AG08395 (cell line): ENCODE measurements at places on chromosomes 4 and X.

DNA sequence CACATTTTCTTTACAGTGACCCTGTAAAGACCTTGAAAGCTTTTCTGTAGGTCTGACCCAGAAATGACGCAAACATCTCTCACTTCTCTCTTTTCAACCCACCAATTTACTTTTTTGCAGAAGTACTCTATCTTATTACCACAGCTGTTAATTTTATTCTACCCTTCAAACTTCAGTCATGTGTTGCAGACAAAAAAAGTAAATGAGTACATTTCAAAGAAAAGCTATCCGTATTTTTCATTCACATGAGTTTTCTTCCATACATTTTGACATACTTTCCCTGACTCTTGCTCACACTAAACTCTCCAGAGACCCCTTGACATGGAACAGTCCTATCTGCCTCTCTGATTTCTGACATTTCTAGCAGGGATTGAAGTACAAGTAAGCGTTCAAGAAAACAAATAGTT, 51.7 kb downstream of the SLC7A11 start:
- no peak for DNase-seq

DNA sequence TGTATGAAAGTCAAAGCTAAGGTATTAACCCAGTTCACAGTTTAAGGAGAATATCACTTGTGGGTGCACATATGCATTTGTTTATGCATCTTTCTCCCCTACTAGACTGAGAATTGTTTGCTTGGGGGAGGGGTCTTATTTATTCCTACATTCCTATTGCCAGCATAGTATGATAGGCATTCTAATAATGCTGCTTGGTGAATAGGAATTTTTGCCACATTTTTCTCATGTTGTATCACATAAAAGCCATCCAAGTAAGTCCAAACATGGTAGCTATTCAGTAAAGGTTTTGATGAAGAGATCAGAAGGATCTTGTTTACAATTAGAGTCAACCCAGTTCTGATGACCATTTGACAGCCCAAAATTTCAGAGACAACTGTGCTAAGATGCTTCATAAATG, 48.6 kb downstream of the ASB9 start:
- DNase-seq, result peak; percentile 31

DNA sequence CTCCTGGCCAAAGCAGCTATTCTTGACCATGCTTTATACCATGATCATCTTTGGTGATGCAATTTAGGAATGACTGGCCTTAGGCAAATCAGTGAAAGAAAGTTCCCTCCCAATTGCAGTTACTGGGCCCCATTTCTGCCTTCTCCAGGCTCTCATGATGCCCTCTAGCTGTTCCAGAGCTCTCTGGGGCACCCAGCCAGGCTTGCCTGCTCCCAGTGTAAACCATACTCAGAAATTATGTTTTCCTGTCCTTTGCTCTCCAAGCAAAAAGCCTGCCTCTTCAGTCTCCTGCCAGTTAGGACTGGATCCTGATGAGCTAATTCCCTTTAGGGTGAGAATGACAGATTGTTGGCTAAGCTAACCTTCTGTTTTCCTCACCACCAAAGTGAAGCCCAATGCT, 85.3 kb upstream of the RBPJ start:
- peak; percentile 73 for DNase-seq

DNA sequence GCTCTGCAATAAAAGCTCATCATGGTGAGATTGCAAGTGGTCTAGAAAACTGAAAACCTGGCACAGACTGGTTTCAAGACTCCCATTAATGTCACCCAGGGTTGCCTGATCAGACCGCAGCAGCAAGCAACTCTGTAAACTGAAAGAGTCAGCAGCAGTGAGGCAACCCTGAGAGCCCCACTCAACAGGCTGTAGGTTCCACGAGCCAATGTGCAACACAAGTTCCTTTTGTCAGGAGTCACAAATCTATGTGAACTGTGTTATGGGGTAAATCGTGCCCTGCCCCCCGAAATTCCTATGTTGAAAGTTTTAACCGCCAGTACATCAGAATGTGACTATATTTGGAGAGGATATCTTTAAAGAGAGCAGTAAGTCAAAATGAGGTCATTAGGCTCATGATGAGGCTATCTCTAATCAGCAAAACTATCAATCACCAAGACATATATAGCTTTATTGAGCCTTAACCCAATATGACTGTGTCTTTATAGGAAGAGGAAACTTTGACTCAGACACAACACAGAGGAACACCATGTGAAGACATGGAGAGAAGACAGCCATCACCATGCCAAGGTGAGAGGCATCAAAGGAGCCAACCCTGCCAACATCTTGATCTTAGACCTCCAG, 94.0 kb downstream of the FBXO8 start:
- no peak for DNase-seq

GRCh38 chrX:8653956-8654355, 78.0 kb downstream of the ANOS1 start:
- no peak for DNase-seq

GRCh38 chr4:70505151-70505748, 13.1 kb upstream of the AMTN start:
- peak; percentile 46 for DNase-seq

DNA sequence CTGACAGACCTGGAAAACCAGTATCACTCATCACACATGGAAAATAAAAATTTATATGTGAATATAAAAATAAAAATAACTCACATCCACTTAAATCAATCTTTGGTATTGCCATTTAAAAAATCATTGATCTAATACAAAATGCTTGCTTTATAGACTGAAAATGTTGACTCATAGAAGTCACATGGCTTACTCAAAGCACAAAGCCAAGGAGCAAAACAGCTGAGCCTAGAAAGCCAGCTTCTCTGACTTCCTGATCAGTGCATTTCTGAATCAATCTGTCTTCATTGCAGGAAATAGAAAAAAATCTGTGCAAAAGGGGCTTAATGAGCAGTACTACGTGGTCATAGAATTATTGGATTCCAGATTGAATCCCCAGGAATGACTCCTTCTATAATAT, 176.9 kb upstream of the HS3ST1 start:
- DNase-seq, result no peak

DNA sequence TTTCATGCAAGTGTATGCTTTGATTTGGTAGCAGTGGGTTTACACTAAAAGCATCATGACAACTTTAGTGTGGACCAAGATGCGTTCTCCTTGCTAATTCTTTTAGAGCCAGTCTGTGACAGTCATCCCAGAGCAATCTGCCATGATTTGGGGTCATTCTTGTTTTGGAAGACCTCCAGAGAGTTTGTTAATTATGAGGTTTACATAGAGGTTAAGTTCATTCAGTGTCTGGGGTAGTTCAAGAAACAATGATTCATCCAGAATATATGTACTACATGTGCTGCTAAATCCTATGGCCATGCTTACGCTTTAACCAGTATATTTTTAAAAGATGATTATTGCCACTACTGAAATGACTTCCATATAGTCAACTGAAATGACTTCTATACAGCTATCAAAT, 328.5 kb upstream of the AGA start:
- DNase-seq, result no peak

DNA sequence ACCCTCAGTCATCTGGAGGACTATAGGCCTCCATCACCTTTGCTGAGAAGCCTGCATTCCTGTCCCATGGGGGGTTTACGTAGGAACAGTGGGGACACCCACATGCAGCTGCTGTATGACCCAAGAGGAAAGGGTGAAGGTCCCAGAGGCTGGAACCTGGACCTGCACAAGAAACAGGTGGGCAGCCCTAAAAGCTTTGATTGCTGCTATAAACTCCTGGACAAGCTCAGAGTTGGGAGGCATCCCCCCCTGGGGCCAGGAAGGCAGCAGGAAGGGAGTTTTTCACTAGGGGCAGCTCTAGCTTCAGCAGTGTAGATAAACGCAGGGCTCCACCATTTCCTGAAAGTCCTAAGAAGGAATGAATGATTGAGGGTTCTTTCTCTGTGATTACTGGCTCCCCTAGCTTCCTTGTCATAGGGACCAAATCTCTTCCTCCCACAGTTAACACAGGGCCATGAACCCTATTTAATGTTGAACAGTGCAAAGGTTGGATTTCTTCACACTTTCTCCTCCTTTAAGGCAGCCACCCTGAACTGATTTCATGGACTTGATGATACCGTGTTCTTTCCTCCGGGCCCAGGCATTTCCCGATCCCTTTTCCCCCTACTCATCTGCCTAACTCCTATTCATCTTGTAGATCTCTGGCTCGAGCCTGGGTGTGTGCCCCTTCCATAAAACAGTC, 84.2 kb downstream of the CHRNA9 start:
- no peak for DNase-seq

GRCh38 chr4:185096032-185096653, 46.9 kb upstream of the SLC25A4 start:
- peak; percentile 48 for DNase-seq

GRCh38 chrX:39335513-39336235, 534.4 kb downstream of the MID1IP1 start:
- DNase-seq, result no peak

GRCh38 chr4:55553441-55554201, 6.9 kb upstream of the CLOCK start:
- DNase-seq, result peak; percentile 75

GRCh38 chrX:149462849-149463248, 42.3 kb downstream of the IDS start:
- DNase-seq, result peak; percentile 50

DNA sequence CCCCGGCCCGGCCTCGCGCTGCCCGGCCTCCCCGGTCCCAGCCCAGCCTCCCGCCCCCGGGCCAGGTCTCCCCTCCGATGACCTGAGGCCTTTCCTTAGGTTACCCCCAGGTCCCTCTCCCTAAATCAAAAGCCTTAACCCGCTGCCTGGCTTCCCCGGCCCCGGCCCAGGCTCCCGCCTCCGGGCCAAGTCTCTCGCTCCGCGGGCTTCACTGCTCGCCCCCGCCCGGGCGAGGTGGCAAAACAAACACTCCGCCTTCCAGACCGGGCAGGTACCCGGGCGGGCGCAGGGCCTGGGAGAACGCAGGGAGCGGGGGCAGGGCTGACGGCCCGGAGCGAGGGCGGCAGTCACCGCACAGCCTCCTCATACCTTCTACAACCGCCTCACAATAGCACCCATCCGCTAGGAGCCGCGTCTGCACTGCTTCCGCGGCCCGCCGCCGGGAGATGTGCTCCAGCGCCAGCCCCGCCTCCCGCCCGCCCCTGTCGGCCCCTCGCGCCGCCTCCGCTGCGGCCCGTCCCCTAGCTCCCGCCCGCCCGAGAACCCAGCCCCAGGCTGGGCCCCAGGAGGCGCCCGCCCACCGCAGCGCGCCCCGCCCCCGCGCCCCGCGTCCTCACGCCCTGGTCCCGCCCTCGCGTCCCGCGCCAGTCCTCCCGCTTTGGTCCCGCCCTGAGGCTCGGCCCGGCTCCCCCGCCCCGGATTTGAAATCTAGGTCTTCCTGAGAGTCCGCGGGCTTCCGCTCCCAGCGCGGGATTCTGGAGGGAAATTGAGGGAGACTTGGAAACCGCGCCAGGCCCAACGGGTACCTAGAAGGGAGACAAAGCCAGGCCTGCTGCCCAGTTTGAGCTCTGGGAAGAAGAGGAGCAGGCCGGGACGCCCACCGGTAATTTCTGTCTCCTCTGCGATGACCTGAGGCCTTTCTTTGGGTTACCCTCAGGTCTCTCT, at the start of the genes CASP3 and PRIMPOL:
Gene CASP3 (minus strand): TSS at position 422 of the 945 bp plus-strand sequence. CDS start 10,994 bp downstream, outside the sequence.
Gene PRIMPOL (plus strand): TSS at position 713 of the 945 bp plus-strand sequence. CDS start 7,403 bp downstream, outside the sequence.
- DNase-seq, result peak; percentile 91

DNA sequence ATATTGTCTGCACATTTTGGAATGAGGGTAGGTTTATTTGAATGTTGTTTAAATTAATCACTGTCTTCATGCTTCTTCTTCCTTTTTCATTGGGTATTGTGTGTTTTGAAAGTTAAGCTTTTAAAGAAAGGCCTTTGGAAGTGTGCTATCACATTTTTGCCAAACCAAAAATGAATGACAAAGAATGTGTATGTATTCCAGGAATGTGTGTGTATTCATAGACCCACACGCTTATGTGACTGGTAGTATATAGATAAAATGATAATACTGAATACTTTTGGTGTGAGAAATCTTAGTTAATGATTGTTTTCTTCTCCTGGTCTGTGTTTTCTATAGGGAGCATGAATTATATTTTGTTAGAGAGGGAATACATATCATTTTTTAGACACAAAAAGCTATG, 404.4 kb downstream of the TLL1 start:
- no peak for DNase-seq

DNA sequence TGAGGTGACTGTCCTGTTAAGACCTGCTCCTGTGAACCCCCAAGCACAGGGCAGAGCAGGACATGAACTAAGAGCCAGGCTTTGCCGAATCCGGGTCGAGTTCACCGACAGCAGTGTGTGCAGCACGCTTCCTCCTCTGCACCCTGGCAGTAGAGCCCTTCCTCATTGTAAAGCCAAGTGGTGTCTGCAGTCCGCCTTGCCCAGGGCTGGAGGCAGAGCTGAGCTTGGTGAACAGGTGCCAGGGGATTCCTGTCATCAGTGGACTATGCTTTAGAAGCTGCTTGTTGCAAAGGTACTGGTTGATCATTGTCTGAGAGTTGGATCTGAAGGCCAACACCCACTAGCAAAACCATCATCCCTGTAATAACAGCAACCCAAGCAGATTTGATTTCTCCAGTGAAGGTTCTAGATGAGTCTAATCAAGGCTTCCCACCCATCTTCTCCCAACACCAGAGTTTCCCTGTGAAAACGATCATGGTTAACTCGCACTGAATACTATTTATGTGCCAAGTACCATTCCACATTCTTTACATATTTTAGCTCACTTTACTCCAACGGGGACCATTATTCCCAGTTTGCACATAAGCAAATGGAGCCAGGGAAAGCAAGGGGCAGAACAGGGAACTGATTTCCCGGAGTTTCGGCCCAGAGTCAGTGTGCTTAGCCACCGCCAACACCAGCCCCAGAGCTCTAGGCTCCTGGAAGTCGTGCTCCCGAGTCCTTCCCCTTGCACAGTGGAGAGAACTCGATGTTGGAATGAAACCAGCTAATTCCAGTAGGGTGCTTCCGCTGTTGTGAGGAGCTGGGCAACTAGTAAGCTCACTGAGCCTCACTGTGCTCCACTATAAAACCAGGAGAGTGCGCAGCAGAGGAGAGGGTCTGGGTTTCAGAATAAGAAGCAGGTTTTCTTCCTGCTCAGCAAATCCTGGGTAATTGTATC, 1.4 kb upstream of the SLC34A2 start:
- no peak for DNase-seq

- no peak for DNase-seq
These were observed 1.0 kb downstream of the NDST3 start for GRCh38 chr4:118035309-118035708.

GRCh38 chr4:52726826-52727580, 24.2 kb downstream of the ERVMER34-1 start:
- no peak for DNase-seq

DNA sequence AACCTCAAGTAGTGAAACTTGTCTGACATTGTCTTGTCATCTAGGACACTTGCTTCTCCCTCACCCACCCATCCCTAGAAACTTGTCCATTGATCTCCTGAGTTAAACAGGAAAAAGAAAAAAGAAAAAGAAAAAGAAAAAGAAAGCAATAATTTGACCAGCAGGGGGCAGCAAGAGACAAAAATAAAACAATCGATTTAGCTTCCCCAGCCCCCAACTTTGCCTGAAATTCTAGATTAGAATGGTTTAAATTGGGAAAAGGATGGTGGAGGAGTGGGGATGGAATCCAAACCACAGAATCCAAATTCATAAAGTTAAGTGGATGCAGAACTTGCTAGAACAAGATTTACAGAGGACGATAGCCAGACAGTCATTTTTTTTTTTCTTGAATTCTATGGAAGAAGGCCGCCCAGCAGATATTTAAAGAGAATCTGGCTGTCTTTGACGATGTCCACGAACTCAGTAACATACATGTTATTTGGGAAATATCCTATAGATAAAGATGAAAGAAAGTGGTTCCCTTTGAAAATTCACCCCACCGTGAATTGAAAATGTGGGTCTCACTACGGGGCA, 282.9 kb downstream of the USP46 start:
- peak; percentile 35 for DNase-seq

GRCh38 chrX:94204524-94204923, 530.5 kb downstream of the FAM133A start:
- no peak for DNase-seq
